ENCODE measurements at places on chromosomes 4 and X. TPM values are rescaled to one million over a fixed set of nuclear protein-coding genes. Genes with fewer than 3 reads are reported as not detected.

USP9X gene
- 16.8 TPM for polyA plus RNA-seq

GRCh38 chr4:38449506-38450174, 214.4 kb upstream of the KLF3 start:
- peak; percentile 17 for DNase-seq

- no peak for DNase-seq
Observed at GRCh38 chr4:110637408-110638088, 14.7 kb upstream of the PITX2 start.

DNA sequence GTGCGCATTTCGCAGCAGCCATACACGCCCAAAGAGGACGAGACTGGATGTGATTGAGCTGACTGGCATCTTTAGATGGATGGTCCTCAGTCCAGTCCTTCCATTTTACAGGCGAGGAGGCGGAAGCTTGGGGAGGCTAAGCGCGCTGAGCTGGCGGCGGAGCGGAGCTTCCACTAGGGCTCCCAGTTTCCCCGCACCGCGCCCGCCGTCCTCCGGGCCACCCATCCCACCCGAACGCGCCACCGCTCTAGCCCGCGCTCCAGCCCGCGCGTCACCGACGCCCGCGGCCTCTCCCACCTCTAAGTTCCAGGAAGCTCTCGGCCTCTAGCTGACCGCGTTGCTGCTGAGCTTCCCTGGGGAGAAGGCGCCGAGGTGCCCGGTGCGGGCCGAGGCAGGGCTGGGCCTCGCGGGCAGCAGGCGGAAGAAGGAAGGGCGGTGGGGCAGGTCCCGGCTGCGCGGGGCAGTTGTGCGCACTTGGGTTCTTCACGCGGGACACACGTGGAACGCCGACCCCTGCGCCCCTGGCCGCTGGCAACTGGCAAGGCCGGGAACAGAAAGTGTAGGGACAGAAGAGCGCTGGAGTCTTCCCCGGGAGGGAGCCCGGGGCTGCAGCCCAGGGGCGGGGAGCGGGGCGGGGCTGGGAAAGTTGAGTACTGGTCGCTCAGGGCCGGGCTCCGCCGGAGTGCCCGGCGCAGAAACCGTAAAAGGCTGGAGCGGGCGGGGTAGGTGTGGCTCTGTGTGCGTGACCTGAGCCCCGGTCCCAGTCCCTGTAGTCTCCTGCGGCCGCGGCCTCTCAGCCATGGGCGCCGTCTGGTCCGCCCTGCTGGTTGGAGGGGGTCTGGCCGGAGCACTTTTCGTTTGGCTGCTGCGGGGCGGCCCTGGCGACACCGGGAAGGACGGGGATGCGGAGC, at the start of gene STBD1:
Gene STBD1, plus strand, starts transcription at position 763 of the 911 bp plus-strand sequence. Its CDS starts 37 bp downstream, at position 800.
- DNase-seq = peak; percentile 78

DNA sequence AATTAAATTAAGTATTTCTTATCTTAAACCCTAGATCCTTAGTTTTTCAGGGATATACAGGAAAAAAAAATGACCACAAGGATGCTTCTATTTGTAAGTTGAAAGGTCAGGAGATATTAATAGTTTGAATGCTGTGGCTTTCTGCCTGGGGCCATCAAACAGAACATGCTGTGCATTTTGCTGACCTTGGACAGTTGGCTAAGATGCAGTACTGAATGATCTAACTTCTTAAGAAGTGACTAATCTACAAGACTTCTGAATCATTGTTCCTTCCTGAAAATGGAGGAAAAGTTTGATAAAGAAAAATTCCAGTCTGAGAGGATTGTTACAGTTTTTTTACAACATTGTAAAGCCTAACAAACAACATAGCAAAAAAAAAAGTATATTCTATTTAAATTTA, 237.8 kb upstream of the JADE1 start:
- DNase-seq = peak; percentile 85

GRCh38 chr4:107120661-107121060, 84.5 kb upstream of the DKK2 start:
- DNase-seq = no peak

Measured in small intestine (tissue), 16 donors.